Cardiac fibroblast (primary cell): ENCODE measurements at places on chromosomes 5 and 9.

DNA sequence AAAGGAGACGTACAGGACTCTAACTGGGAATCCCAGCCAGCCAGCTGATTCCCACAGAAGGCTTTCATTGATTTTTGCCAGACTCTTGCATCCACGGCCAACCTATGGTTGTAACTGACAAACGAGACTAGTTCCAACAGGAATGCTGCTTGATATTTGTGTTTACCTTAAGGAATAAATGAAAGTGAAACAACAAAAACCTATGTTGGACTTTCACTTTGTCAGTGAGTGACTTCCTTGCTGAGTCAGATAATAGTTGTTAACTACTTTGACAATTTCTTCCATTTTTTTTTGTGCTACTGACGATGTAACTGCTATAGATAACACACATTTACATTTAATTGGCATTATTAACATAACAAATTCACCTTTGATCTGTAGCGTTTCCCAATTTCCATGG, 63.4 kb upstream of the LRRTM2 start:
- DNase-seq: no peak

- DNase-seq: no peak
Observed at GRCh38 chr5:125440905-125441304, 694.5 kb upstream of the ZNF608 start.

DNA sequence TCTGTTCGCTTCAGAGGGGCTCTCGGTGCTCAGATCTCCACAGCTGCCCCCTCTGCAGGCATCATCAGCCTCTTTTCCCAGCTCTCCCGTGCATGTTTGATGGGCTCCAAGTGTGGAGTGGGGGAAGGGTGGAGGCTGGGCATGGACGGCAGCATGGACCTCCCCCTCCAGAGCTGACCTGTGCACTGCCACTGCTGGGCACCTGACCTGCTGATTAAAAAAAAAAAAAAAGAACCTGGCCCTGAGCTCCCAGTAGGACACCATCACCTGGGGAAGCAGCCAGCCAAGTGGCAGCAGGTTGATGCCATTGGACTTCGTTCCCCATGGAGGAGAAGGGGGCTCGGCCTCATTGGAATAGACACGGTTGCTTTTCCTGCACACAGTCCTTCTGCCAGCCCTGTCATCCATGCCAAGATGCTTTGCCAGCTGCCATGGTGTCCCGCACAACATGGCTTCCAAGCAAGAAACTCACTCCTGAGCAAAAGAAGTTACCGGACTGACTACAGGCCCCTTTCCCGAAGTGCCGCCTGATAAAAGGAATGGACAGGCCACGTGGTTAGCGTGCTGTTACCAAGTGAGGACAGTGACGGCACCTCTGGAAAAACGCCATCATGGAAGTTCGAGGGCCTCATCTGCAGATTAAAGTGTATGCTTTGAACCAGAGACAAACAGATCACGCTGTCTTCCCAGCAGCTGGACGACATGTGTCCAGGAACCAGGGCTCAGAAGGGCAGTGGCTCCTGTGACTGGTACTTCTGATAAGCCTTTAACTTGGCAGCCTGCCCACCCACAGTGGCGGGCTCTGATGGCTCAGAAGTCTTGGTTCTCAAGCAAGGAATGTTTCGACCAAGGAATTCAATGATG, 14.7 kb upstream of the BRD3OS start:
- no peak for DNase-seq

GRCh38 chr5:102888483-102888882, 133.4 kb downstream of the PAM start:
- DNase-seq: no peak

- DNase-seq: no peak
Observed at GRCh38 chr9:1948541-1948940, 66.6 kb upstream of the SMARCA2 start.
